ENCODE measurements at places on chromosomes 7 and 10.

- DNase-seq, result no peak
Observed at GRCh38 chr7:82210416-82211184, 233.0 kb downstream of the CACNA2D1 start.

- DNase-seq, result no peak
Observed at GRCh38 chr7:149724661-149725425, 48.5 kb downstream of the ZNF467 start.

DNA sequence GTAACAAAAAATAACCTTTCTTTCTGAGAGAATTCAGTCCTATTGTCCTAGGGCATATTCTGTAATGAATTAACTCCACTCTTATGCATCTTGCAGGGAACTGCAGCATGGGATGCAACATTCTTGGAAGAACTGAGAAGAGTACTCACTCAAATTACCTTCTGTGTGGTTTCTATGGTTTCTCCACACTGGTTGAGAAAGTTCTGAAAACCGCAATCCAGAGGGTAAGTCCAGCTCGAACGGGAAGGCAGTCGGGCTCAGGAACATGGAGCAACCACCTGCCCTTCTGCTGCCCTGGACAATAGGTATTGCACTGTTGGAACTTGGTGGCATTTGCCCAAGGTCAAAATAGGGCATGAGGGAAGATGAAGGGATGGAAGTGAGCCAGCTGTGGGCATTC lies 59.6 kb upstream of the CDK13 start:
- DNase-seq, result no peak

DNA sequence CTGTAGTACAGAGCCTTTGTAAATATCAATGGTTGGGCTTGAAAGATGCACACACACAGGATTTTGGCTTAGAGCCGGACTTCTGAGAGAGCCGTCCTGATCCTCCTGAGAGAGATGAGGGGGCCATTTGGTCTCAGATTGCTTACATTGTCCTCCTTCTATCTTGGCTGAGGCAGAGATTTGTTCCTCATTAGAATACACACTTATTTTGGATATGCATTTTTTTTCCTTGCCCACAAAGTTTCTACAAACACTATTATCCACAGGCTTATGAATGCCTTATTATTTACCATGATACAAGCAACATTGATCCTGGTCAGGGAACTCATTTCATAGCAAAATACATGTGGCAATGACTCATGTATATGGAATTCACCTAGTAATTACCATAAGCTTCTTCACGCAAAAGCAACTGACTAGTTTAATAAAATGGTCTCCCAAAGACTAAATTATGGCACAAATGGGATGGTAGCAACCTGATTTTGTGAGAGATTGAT lies 175.3 kb downstream of the MDFIC start:
- no peak for DNase-seq

- DNase-seq, result no peak
Observed at GRCh38 chr10:32004161-32004591, 52.0 kb downstream of the KIF5B start.

DNA sequence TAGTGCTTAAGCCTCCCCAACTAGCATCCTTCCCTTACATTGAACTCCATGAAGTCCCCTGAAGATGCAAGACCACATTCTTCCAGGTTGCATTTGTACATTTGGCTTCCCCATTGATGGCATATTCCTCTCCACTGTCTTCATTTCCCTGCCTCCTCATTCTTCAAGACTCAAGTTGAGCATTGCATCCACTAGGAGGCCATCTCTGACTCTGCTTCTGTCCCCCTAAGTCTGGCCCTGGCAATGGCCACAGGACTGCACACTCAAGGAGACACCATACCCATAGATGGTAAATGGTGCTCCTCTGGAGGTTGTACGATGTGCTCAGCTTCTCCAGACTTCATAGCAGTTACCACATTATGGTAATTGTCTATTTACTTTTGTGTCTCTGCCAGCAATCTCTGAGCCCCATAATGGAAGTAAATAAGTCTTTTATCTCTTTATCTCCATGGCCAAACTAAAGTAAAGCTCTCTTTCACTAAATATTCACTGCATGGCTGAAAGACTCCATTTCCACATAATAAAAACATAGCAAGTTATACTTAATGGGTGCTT lies 112.6 kb downstream of the PTPRZ1 start:
- no peak for DNase-seq

DNA sequence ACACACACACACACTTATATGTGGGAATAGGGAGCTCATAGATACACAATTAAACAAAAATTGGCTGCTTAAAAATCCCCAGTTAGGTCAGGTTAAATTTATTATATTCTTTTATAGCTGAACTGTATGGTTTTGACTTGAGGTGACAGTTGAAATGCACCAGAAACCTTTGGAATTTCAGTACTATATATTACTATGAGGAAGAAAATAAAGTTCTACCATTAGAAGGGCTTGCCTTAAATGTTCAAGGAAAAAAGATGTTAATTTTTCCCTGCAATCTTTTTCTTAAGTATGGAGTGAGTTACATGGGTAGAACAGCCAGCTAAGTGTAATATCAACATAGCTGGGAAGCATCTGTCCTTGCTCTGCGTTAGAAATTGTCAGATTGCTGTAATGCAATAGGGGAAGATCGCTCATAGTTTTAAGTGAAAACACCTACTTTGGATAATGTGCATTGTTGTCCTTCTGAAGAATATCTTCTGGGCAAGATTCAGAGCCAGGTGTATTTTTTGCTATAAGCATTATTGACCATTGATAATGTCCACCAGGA lies 415.8 kb upstream of the MKI67 start:
- DNase-seq, result no peak

DNA sequence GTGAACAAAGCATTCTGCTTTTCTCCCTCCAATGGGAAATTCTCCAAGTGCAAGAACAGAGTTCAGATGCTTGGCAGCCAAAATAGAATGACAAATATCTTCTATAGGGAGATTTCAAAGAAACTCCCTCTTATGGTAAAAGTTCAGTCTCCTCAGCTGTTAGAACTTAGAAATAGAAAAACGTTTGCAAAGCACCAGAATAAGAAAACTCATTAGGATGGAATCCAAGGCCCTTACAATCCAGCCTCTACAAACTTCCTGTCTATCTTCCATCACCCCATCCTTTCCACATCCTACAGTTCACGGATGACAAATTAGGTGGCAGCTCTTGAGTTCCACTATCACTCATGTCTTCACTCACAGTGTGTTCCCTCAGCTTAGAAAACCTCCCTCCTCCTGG lies 25.7 kb downstream of the FAM13C start:
- no peak for DNase-seq

GRCh38 chr7:73809467-73809951 lies 21.3 kb upstream of the CLDN4 start:
- DNase-seq, result no peak

GRCh38 chr10:58175990-58176900 lies 91.4 kb downstream of the IPMK start:
- no peak for DNase-seq

DNA sequence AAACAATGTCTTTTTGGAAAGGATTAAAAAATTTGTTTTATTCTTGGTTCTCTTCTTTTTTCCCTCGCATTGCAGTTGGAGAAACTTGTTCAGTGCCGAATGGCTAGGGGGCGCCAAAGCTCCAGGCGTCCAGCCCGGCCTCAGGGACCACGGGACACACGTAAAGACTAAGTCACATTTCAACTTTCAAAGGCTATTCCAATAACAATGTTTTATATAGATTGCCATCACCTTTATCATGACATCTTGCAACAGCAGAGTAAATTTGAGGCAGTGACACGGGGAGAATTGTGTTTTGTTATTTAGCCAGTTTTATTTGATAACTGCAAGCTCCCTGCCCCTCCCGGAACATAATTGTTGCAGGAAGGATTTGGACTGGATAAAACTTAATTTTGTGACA lies 2.2 kb upstream of the IGFBP3 start:
- DNase-seq, result peak; percentile 40

DNA sequence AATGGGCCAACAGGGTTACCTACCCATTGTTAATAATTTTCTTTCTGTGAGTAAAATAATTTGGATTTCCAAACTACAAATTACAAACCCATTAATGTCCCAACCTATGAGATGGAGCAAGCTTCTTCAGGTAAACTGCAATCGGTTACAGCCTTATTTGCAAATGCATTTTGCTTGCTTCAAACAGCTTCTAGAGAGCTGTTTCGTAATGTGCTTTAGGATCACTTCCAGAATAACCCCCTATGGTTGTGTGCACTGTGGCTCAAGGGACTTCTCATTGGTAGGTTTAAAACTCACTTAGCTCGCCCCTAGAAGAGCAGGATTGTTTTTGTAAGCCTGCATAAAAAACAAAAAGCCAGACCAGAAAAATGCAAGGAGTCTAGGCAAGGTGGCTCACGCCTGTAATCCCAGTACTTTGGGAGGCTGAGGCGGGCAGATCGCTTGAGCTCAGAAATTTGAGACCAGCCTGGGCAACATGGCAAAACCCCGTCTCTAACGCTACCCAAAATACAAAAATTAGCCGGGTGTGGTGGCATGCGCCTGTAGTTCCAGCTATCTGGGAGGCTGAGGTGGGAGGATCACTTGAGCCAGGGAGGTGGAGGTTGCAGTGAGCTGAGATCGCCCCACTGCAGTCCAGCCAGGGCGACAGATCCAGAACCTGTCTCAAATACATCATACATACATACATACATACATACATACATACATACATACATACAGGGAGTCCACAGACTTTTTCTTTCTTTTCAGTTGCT lies 3.3 kb upstream of the MAP3K8 start:
- DNase-seq, result no peak

Data from CD4-positive, alpha-beta T cell treated with Interleukin-4 for 4 hours (primary cell).